ENCODE measurements at places on chromosomes 6 and 20.
A peak's percentile ranks its signal among the peaks of the same experiment; 100 is the strongest.

GRCh38 chr6:87407561-87407900, 241 bp upstream of the CFAP206 start:
- DNase-seq = peak; percentile 54

DNA sequence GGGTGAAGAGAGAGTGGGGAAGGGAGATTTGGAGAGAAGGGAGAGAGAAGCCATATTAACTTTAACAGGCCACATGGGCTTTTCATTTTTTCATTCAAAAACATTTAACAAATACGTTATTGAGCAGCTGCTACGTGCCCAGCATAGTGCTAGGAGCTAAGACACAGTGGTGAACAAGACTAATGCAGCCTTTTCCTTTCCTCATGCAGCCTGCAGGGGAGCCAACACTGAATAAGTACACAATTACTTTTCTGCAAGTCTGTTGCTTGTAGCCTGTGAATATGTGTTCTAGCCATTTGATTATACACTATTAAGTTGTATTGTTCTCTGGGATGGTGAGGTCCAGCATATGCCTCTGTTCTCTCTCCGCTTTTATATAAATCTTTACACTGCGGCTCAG, 1.9 kb upstream of the BLOC1S5 start:
- no peak for DNase-seq

DNA sequence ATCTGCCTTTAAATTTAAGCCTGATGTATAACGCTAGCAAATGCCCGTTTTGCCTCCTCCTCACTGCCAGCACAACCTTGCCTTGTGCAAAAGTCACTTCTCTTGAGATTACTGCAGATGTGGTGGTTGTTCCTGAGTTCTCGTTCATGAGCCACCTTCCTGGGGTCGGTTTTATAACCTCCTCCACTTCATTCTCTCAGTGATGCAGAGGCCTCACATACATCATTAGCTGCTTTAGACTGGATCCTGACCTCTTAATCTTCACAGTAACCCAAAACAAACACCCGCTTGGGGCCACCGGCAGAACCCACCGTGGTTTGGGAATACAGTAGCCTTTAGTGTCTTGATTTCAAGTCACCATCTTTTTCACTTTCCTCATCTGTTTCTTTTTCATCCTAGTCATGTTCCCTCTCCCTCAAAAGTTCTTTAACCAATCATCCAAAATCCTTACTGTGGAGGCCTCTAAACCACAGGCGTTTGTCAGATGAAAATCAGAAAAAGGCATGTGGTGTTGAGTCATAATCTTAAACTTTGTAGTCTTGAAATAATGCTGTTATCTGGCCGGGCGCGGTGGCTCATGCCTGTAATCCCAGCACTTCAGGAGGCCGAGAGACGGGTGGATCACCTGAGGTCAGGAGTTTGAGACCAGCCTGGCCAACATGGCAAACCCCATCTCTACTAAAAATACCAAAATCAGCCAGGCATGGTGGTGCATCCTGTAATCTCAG, 430.3 kb upstream of the SOX4 start:
- DNase-seq = peak; percentile 48

- DNase-seq = peak; percentile 39
Observed at GRCh38 chr20:37356387-37356786, 10.4 kb downstream of the SRC start.

GRCh38 chr20:50689864-50690649, 1.3 kb downstream of the RIPOR3 start:
- DNase-seq = peak; percentile 86

DNA sequence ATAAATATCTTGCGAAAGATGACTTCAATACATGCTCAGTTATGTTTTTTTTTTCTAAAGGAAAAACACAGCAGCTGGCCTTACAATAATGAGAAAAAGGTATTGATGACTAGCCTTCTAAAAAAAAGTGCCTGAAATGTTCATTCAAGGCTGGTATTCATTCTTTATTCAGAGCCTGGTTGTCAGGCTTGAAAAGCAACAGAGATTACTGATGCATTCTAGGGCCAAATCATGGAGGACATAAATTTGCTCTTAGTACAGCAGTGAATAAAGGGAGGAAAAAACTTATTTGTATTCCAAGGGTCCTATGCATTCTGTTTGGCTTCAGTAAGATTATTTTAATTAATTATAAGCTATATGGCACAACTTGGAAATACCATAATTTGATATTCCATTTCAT, 83.5 kb downstream of the WASF1 start:
- peak; percentile 10 for DNase-seq

- DNase-seq = no peak
Observed at GRCh38 chr20:63425846-63426485, 46.5 kb downstream of the KCNQ2 start.

- no peak for DNase-seq
Observed at GRCh38 chr6:111818539-111819226, 54.6 kb downstream of the FYN start.

DNA sequence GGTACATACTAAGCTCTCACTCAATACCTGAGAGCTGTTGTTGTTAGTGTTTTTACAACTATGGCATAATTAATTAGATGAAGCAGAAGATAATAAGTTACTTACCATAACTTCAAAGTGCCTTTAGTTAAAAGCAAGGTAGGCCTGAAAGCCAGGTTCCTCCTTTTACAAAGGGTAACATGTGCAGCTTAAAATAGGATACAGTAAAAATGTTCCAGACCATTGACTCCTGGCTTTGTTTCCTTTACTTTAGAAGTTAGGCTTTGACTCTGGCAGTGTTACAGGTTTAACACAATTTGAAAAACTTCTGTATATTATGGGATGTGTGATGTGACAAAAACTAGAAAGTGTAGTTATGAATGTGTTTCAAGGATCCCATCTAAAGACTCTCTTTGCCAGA, 522.5 kb downstream of the EPM2A start:
- no peak for DNase-seq

DNA sequence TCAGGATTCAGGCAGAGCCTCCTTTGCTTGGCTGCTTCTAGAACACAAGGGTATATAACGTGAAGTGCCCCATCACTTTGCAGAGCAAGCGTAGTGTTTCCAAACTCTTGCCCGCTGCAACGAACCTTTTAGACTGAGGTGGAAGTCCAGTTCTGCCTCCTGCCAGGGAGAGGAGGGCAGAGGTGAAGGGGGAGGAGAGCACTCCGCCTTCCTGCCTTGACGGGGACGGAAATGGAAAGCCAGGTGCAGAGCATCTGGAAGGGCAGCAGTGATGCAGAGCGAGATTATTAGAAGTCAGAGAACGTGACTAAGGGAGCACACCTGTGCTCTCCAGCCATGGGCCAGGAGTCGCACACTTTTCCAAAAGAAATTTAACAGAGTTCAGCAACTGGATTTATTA, 63.4 kb downstream of the RREB1 start:
- DNase-seq = no peak

GRCh38 chr6:91566467-91566866, 979.6 kb upstream of the MAP3K7 start:
- no peak for DNase-seq

DNA sequence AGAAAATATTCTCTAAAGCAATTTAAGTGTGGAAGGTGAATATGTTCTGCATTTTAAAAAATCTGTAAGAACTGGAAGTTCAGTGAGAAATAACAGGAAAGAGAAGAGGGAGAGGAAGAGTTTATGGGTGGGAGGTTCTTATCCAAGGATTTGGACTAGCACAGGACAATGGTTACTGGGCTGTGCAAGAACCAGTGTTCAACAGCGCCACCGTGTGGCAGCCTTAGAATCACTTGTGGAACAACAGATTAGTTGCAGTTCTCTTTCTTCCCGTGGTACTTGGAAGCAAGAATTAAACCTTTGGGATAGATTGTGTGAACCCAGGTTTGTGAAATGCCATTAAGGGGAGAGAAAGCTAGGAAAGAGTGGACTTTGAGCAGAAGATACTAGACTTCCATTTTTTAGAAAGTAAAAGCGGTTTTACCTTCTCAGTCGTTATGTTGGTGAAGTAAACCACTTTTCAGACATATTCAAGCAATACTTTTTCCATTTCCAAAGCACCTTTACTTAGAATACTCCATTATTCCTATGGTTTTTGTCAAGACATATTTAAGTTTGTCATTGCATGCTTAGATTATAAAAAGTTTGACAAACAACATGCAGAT, 436.7 kb downstream of the RNF144B start:
- peak; percentile 26 for DNase-seq

- no peak for DNase-seq
Observed at GRCh38 chr6:17865243-17865642, 122.2 kb downstream of the KIF13A start.

DNA sequence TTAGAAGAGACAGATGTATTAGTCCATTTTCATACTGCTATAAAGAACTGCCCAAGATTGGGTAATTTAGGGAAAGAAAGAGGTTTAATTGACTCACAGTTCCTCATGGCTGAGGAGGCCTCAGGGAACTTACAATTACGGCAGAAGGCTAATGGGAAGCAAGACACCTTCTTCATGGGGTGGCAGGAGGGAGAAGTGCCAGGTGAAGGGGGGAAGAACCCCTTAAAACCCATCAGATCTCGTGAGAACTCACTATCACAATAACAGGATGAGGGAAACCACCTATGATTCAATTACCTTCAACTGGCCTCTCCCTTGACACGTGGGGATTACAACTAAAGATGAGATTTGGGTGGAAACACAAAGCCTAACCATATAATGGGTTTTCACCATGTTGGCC, 28.9 kb upstream of the PNRC1 start:
- no peak for DNase-seq

DNA sequence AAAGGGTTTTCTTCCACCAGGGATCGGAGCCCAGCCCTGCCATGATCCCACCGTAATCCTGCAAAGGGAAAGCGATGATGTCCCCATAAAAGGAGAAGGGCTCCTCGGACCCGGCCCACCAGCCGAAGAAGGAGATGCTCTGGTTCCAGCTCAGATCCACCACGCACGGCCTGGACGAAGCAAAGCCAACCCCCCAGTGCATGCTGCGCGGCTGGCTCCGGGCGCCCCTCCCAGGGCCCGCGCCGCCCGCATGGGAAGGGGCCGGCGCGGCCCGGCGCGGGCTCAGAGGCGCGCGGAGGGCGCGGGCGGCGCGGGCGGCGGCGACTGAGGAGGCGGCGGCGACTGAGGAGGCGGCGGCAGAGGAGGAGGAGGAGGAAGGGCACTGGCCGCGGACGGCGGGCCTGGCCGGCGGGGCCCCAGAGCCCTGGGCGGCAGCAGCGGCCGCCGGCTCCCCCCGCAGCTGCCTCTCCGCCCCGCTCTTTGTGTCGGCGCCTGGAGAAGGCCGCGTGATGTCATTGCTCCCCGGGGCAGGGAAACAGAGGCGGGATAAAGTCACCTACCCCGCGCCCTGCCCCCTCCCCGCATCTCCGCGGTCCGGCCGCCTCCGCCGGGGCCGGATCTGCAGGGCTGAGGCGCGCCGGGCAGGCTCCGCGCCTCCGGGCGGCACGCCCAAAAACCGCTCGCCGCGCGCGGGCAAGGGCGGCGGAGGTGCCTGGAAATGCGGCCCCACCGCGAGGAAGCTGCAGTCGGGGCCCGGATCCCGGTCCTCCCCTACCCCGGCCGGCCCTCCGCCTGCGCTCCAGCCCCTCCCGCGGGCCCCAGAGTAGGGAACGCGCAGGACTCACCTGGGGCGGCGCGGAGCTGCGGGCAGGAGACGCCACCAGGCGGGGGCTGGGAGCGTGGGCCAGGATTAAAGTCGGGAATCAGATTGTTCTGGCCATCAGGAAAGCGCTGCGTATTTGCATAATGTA, at the start of gene FAXC:
Gene FAXC (minus strand): TSS at position 504 of the 971 bp plus-strand sequence. CDS start 302 bp downstream, at position 202.
- DNase-seq = peak; percentile 13

DNA sequence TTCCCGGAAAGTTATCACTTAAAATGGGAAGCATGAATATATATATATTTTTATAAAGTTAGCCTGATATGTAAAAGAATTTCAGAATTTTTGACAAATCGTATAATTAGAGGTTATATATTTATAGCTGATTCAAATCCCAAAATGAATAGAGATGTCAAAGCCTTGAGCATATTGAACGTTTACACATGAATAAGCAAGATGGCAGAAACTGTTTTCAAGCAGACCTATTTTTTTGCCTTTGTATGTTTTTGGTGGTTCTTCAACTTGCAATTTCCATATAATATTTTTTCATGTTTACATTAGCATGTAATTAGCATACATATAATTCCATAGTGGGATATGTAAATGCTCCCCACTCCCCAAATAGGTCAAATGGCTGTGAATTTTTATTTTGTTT, 189.9 kb downstream of the PRL start:
- no peak for DNase-seq

DNA sequence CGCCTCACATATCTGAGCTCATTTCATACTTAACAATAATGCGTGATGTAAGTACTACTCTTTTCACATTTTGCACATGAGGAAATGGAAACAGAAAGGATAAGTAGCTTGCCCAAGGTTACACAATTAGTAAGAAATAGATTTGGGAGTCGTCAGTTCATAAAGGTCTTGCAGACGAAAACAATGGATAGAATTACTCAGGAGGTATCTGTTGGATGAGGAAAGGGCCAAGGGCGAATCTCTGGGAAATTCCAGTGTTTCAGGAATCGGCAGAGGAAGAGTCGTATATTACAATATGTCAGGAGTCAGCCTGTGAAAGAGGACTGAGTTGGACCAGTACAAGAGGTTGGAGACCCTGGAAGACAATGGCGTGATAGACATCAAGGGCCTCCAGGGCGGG, 12.8 kb upstream of the EDN1 start:
- no peak for DNase-seq

GRCh38 chr6:7311917-7312615, 933 bp downstream of the SSR1 start:
- DNase-seq = peak; percentile 40

GRCh38 chr6:53119349-53119748, 29.3 kb downstream of the GCM1 start:
- no peak for DNase-seq

DNA sequence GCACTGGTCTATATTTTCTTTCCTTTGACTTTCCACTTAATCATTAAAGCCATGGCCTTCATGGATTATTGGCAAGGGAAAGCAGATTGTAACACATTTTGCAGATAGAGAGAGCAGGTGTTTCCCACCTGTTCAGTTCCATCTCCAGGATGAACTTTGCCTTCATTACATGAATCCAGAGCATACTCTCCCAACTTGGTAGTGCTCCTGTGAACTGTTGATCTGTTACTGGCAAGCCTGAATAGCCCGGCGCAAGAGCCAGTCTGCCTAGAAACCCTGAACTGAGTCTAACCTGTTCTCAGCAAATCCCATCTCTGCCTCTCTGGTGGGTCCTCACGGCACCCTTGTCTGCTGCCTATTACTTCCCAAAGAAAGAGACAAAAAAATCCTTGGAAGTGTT, 210.3 kb downstream of the PLCB1 start:
- no peak for DNase-seq

- no peak for DNase-seq
Observed at GRCh38 chr6:130525408-130525807, 159.6 kb downstream of the TMEM200A start.

DNA sequence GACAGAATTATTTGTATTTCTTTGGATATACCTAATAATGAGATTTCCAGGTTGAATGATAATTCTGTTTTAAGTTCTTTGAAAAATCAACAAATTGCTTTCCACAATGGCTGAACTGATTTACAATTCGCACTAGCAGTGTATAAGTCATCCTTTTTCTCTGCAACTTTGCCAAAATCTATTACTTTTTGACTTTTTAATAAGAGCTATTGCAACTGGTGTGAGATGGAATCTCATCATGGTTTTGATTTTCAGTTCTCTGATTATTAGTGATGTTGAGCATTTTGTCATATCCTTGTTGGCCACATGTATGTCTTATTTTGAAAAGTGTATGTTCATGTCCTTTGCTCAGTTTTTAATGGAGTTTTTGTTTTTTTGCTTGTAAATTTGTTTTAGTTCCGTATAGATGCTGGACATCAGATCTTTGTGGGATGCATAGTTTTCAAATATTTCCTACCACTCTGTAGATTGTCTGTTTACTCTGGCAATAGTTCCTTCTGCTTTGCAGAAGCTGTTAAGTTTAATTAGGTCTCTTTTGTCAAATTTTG, 409.8 kb upstream of the CITED2 start:
- no peak for DNase-seq

Data from fibroblast of pulmonary artery (primary cell).